CD4-positive, alpha-beta T cell treated with Interleukin-21 for 1 hour (primary cell): ENCODE measurements at places on chromosomes 2 and 18.

DNA sequence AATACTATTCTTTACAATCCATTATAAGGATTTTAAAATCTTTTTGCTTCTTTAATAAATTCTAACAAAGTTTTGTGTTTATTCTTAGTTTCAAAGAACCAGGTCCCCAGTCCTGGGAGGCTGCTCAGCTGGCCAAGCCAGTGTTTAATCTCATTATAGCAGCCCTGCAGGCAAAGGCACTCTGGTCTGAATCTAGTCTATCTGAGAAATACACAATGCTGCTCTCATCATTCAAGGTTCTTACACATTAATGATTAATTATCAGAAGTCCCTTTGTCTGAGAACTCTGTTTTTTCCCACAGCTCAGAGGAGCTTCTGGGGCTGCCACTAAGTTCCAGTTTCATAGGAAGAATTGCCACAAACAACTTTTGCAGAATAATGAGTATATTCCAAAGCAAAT is 27.7 kb downstream of the KCTD18 start:
- DNase-seq: no peak

GRCh38 chr18:32875625-32876024 is 102.8 kb upstream of the KLHL14 start:
- DNase-seq: no peak

- no peak for DNase-seq
Measured at GRCh38 chr2:215371915-215372897, 60.3 kb downstream of the ATIC start.

DNA sequence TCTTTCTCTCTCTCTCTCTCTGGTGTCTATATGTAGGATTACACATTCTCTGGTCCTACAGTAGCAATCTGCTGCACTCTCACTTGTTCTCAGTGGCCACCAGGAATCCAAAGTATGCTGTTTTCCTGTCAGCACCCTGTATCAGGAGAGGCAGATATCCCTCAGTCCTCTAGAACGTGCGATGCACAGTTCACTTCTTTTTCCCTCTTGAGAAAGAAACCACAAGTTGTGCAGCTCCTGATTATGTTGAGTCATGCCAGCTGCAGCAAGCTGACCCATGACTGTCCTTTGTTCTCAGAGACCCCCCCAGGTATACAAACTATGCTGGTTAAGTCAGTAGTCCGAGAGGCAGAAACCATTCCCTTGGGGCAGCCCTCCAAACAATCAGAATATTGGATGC is 54.6 kb downstream of the LANCL1 start:
- no peak for DNase-seq

DNA sequence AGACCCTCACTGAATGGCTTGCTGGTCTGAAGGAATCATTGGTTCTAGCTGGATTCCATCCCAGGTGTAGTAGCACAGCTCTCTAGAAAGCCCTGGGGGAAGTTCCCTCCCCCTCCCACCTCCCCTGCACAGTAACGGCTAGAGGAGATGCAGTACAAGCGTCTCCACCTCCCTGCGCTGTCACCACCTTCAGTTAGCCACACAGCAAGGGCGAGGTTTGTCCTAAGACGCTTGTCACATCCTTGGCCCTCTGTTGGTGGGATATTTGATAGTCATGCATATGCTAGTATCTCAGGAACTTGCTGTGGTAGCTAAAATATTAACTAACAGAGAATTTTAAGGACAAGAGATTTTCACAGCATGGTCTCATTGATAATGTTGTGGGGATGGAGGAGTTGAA is 19.4 kb downstream of the TRAPPC12 start:
- no peak for DNase-seq

- no peak for DNase-seq
Measured at GRCh38 chr2:106307860-106308259, 113.8 kb upstream of the UXS1 start.

GRCh38 chr18:47595831-47596501 is 334.5 kb downstream of the SMAD2 start:
- DNase-seq: no peak

DNA sequence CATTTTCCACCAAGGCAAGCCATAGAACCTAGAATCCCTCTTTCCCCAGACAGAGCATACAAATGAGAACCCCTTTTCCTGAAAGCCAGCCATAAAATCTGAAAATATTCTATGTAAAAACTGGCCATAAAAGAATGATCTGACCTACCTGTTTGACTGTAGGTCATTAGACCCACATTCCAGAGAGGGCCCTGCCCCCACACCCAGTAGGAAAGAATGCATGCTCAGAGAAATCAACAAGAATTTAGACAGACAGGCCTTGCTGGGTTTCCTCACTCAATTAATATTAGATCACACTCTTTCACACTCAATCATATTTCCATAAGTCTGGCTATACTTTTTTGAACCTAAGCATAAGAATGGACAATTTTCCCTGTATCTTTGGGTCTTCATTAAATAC is 929.5 kb downstream of the ERBB4 start:
- DNase-seq: no peak

GRCh38 chr18:26524504-26525351 is 23.6 kb downstream of the KCTD1 start:
- DNase-seq: no peak

DNA sequence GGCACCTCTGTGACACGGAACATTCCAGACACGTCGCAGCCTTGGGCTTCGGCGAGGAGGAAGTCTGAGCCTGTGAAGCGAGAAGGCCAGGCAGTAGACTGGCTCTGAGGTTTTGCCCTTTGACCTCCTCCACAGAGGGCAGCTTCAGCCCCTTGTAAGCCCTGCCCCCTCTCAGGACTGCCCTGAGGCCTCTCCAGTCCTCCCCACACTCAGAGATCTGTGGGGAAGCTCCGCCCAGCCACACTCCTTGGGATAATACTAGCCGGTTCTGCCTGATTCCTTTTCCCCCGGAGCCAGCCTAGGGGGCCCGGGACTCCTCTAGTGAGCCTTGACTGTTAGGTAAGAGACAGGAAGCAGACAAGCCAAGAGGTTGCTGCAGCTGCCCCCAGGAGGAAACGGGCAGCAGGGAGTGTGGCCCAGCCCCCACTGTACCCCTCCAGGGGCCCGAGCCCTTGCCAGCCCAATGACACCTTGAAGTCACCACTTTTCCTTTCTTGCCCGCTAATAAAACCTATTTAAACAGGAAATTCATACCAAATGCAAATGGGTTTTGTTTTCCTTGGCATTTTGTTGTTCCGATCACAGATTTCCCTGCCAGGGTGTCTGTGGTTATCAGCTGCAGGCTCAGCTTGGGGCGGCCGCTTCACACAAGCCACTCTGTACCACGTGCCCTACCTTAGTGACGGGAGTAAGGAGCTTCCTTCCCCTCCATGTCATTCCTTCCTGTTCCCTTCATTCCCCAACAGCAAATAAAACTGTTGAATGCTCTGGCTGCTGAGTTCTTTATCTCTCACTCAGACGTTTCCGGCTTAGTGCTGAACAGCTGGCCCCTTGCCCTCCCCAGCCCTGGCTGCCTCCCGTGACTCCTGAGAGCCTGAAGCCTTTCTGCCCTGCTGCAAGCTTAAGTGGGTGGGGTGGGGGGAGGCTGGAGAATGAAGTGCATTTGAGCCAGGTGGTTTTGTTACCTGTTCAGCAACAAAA is 124.7 kb downstream of the CABLES1 start:
- DNase-seq: peak; percentile 6

DNA sequence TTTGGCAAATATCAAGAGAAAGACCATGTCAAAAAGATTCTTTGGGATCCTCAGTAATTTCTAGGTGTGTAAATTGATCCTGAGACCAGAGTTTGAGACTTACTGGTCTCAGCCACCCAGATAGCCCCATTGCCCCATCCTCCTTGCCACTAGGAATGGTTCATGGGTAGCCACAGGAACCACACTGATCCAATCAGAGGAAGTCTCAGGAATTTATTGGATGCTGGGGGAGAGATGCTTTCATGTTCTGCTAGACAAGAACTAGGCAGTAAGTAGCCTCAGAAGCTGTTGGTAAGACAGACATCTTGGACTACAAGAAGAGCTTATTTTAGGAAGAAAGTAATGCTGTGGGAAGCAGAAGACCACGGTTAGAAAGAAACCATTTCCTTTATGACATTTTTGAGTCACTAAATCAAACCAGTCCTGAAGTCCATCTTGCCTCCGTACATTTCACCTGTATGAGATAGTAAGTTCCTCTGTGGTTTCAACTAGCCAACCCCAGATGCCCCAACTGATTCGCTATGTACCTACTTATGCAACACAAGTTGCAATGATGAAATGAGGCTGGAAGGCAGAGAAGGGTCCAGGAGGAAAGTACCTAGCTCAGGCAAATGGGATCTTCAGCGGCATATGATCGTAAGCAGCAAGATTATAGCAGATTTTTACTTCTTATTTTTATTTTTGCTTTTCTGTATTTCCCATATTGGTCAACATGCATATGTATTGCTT is 3.6 kb upstream of the ST3GAL5 start:
- no peak for DNase-seq

DNA sequence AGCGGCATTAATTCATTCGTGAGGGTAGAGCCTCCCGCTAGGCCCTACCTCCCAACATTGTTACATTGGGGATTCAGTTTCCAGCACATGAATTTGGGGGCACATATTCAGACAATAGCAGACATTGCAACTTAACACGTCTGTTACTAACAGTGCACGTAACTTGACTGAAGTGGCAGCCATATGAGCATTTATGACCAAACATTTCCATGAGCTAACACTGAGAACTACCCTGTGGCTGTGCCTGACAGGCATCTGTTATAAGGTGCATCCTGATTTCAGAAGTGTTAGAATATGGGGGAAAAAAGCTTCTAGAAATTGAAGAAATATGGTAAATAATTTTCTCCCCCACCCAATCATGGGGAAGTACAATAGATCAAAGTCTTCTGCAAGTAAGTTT is 24.5 kb downstream of the MALT1 start:
- DNase-seq: no peak

DNA sequence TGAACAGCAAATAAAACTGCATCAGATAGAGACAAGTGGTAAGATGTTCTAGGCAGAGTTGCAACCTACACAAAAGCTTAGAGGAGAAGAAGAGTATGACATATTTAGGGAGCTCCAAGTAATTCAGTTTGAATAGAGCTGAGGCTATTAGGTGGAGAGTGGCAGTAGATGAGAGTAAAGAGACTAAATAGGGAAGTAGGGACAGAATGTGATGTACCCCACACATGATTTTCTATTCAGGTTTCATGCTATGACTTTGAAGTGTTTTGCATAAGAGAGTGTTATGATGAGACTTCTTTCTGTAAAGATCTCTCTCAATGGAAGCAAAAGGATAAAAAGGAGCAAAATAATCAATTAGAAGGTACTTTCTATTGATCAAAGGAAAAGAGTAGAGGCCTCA is 206.8 kb upstream of the ERBB4 start:
- no peak for DNase-seq

DNA sequence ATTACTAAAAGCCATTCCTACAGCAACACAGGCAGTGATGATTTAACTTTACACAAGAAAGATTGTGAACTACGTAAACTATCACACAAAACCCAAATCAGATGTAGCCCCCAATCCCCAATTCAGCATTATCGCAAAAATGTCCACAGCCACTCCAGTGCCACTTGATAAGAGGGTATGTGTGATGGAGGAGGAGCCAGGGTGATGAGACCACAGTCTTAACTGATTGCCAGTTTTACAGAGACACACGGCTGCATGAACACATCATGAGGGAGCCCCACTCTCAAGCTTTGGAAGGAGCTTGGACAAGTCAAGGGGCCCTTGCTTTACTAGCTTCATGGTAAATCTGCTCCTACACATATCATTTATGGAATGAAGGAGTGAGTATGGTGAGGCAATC is 116.0 kb downstream of the FAM161A start:
- no peak for DNase-seq

DNA sequence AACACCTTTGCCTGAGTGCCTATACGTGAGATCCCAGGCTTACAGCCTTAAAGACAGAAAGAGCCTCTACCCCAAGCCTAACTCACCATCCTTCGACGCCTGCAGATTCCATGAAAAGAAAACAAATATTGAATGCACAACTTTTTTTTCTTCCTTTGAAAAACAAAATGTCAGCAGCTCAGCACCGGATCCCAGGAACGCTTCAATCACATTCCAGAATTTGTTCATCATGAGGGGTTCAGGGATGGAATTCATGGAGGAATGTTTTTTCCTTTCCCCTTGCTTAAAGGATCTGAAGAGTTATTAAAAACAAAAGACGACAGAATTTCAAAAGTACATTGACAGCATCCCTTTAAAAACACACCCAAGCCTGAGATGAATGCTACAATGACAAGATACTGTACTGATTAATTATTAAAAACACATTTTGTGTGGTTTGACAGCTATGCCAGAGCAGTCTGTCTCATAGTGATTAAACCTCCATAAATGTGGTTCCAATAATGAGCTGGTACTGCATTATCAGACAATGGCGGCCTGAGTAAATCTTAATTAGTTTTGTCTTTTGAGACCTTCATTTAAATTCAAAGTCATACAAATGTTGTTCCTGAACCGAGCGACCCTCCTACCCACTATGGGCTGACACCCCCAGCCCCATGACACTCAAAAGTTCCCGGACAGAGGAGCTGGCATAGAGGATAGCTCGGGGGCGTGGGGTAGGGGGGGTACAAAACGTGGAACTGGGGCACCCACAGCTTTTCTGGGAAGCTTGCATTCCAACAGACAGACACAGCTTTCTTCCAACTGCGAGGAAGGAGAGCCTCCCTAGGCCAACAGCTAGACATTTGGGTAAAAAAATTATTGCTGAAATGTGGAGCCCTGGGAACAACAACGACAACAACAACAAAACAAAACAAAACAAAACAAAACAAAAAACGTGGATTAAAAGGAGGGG is 227.5 kb downstream of the TTC32 start:
- DNase-seq: no peak

DNA sequence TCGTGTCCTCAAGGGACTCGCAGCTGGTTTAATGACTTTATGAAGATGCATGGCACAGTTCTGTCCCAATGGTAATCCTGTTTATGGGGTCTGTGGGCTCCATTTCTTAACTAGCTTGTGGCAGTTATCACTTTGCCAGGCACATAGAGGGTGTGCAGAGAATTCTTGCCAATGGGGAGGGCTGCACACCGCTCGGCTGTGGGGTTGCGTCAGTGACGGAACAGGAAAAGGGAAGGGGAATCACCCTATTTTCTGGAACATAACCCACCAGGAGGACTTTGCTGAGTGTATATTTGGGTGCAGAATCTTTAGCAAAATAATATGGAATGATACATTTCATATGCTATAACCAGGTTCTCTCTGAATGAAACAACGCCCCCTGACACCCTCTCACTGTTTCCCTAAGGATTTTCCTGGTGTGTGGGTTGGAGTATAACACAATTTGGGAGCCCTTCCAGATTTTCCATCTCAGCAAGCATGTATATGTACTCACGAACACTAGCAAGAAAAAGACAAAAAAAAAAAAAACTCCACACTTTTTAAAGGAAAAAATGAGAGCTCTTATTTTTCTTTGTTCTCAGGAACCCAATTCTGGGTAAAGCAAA is 43.9 kb upstream of the TRIB2 start:
- DNase-seq: no peak

DNA sequence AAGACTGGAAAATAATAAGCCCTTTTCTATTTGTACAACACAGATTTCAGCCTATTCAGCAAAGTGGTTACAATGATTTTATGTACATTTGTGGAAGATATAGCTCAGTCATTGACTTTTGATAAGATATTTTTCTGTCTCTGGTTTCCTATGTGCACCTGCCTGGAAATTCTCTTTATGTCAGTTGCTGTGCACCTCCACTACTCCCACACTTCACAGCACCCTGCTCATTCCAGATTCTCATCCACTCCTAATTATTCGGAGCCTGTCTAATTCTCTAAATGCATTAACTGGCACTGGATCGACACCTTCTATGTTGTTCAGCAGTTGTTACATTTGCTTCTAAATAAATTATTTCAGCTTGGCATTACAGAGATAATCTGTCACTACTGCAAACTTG is 275.1 kb upstream of the RND3 start:
- no peak for DNase-seq
